ENCODE measurements at places on chromosomes 7 and 10. TPM values are rescaled to one million over a fixed set of nuclear protein-coding genes. Genes with fewer than 3 reads are reported as not detected.

GRCh38 chr7:118477036-118477435, 252.5 kb downstream of the ANKRD7 start:
- DNase-seq, result no peak

DNA sequence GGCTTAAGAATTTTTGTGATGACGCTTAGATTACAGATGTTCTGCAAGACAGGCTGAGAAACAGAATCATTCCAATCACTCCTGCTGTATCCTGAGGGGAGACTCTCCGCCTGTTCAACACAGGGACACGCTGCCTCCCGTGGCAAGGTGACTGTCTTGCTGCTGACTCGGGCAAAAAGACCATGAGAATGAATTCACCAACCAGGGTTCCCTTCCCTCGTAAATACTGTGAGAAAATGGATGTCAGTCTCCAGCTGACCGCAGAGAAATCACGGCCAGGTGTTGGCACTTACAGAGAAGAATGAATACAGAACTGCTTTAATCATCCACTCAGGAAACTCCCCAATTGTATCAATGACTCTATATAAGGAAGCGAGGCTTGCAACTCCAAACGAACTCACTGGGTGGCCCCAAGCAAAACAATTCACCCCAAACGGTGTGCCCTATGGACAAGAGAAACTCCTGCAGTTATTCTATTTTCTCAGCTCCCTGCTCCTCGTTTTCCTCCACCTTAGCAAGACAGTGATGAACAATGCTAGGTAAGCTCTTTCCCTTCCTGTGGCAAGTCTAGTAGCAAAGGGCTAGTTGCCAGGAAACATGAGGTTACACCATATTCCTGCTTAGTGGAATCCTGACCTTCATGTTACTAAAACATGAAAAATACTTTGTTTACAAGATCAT, 22.8 kb downstream of the GNA12 start:
- DNase-seq, result peak; percentile 68

DNA sequence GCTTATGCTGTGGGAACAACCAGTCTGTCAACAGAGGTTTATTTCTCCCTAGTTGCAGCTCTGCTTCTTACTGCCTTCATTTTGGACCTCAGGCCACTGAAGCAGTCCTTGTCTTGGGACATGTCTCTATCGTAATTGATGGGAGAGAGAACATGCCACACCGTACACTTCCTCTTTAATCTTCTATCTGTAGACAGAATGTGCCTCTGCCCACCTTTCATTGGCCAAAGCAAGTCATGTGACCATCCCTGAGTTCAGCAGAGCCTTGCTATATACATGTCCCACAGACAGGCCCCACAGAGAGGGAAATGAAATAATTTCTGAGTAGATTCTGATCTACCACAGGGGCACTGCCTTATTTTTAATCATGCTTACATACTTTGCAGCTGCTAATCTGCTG, 98.0 kb downstream of the KCND2 start:
- no peak for DNase-seq

DNA sequence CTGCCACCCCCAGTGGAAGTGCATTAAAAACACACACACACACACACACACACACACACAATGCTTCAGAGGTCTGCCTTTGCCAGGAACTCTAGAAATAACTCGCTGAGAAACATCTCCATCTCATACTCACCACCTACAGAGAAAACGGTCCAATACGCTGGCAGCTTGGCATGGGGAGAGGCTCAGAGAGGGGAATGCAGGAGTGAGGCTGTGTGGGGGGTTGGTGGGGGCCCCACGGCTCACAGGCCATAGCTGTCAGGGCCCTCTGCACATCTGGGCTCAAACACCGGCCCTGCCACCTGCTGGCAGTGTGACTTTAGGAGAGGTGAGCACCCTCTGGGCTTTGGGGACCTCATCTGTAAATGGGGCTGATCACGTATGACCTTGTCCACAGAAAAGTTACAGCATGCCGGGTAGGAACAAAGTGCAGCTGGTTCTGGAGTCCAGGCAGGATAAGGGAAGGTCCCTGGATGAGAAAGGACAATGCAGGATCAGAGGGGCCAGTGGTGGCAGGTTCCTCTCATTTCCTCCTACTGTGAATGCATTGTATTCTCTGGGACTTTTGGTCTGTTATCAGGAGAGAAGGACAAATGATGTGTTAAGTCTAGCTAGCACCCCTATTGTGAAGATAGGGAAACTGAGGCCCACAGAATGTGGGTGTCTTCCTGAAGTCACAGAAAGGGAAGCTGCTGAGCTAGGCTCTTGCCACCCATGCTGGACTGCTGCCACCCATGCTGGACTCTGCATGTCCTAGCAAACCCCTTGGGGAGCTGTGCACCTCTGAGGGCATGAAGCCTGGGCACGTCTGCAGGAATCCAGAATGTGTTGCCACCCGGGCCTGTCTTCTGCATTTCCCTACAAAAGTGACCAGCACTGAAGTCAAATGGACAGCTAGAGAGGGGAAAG, 404.6 kb downstream of the RPS24 start:
- no peak for DNase-seq

- no peak for DNase-seq
These were observed 177.6 kb upstream of the HDAC9 start for GRCh38 chr7:18317941-18318340.

DNA sequence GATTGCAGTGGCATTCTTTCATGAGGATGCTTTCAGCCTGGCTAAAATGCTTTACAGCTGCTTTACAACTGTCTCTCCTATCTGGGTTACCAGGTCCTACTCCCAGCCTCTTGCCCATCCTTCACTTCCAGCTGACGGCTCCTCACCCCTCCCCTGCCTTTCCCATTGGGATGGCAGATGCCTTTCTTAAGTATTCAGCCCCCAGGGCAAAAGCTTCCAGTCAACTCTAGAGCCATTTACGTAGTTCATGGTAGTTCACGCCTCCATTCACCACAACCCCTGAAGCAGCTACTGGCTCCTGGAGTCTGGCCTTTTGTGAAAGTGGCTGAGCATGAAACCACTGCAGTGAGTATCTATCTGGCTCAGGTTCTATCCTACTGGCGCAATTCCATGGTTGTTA, 17.2 kb upstream of the BMPER start:
- DNase-seq, result peak; percentile 30

DNA sequence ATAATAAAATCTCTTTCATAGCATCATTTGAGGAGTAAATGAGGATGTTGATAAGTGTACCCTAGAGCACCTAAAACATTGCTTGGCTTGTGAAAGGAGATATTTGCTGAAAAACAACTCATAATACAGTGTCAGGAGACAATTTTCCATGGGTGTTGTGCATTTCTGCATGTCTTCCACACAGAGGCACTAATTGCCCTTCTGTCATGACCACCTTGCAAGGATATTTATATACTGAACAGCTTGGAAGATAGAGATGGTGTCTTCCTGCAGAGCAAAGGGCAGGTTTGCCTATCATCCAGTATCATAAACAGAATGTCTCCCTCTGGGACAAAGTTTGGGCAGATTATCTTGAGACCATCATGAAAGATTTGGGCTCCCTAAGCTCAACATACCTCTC, 495.2 kb upstream of the LRRN3 start:
- DNase-seq, result no peak

Gene LRRN3
- not detected for total RNA-seq

Data from PC-3 (cell line).